Camera-type eye (tissue), 1 donor: ENCODE measurements at places on chromosomes 12 and 14. TPM values are rescaled to one million over a fixed set of nuclear protein-coding genes. Genes with fewer than 3 reads are reported as not detected.

The FERMT2 gene
- total RNA-seq: 102 TPM

The RND1 gene
- 2.3 TPM for total RNA-seq

The PRKCH gene
- 95.0 TPM for total RNA-seq

The SEL1L gene
- total RNA-seq: 65.0 TPM

The MYL2 gene
- 16.3 TPM for total RNA-seq

The EFS gene
- total RNA-seq: 33.1 TPM
